Activated CD4-positive, alpha-beta memory T cell treated with anti-CD3 and anti-CD28 coated beads, Interleukin-2, amount 10 ng/mL, durations not matched to agents 7 days and 5 days (primary cell): ENCODE measurements at places on chromosomes 16 and 17.

DNA sequence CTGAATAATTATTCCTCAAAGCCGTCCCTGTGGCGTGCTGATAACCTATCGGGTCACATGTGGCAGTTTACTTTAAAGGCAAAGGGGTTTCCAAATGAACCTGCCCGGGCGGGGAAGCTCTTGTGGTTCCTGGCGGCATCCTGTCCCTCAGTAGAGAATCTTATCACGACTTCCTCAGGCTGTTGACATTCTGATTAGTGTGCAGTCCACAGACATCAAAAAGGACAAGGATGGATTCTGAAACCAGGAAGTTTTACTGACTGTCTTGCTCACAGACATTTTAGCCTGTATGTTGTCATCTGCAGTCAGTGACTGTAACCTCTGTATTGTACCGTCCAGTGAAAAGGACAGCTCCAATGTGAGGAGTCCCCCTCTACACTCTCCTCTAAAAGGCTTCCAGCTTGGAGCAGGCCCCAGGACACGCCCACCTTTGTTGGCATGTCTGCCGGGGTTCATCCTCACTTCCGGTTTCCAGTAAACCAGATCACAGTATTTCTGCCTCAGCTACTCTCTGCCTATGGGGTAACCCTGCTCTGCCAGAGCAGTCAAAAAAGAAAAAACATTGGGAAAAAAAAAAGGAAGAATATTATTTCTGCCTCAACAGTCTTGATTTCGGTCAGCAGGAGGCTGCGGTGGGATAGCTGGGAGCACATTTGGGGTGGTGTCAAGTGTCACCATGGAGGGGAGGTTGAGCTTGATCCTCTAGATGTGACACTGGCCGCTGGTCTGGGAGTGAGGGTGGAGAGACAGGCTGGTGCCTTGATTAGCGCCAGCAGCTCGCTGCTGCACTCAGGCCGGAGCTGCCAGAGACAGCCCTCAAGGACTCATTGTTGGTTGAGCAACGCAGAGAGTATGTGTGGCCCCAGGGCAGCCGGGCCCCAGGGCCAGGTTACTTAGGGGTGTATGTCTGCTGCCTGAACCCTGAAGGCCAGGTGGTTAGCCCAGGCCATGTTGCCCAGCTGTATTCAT lies 89.0 kb upstream of the DNAH17 start:
- DNase-seq: peak; percentile 70

- DNase-seq: no peak
These were observed 71.0 kb downstream of the RBBP6 start for GRCh38 chr16:24610416-24610755.

DNA sequence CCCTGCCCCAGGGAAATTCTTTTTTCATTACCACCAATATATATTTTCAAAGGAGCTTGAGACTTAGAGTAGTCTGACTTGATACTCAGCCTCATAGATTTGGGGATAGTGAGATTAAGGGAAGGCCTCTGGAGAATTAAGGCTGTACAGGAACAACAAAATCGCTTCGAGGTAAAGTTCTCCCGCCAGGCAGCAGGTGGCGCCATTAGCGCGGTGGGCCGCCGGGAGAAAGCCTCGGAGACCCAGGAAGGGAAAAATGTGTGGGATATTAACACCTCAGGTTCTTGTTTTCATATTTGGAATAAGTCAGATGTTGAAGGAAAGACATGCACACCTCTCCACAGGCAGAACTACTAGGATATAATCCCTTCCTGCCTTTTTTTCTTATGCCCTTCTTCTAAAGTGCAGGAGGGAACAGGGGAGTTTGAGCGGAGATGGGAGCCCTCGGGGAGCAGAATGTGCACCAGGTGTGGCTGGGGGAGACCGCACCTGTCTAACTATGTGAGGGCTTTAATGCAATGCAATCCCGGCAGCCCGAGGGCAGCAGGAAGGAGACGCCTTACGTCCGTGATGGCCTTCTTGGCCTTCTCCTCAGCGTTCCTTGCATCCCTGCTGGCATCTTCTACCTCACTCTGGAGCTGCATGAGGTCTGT lies 25.9 kb downstream of the MYH3 start:
- DNase-seq: peak; percentile 24

DNA sequence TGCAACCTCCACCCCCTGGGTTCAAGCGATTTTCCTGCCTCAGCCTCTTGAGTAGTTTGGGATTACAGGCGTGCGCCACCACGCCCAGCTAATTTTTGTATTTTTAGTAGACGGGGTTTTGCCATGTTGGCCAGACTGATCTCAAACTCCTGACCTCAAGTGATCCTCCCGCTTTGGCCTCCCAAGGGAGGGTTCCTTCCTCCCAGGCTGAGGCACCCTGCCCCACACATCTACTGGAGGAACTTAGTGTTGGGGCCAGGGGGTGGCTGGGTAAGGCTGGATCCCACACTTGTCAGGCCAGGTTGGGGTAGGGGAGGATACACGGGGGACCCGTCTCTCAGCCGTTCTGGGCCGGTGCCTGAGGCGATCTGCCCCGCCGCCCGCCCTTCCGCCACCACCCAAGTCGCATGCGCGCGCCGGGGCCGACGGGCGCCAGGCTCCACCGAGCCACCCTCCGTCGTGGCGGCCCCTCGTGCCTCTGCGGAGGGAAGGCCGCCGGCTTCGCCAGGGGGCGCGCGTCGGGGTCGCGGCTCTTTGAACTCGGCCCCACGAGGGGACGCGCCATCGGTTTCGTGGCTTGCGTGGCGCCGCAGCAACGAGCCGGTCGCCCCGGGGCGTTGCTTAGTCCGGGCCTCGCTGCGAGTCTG lies 15.9 kb downstream of the GRB7 start:
- DNase-seq: peak; percentile 62

DNA sequence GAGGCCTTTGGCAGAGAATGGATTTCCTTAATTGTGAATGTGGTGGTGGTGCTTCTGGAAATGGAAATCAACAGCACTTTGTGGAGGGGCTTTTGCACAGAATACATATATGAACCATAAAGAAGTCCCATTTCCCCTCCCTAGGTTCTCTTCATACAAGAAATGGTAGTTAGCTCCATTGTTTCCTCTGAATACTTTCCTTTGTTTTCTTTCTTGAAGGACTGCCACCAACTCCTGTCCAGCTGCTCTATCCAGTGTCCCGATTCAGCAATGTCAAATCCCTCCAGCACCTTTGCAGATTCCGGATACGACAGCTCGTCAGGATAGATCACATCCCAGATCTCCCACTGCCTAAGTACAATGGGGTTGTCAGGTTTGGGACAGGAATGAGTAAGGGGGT lies 33.2 kb upstream of the ARHGAP23 start:
- no peak for DNase-seq

DNA sequence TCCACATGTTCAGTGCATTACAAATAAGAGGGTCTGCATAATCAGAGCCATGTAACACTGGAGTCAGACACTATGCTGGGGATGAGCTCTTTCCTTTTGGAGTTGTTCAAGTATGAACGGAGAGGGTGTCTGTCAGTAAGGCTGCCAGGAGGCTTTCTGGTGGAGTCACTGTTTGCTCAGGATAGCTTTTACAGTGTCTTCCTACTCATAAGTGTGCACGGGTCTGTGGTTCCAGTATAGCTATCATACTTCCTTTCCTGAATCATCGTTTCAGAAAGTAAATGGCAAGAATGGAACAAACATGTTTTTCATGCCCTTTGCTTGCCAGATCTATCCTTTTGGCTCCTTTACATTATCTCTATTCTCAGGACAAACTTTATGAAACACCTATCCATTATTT lies 152.7 kb upstream of the CDH11 start:
- no peak for DNase-seq

GRCh38 chr16:72060405-72060804 lies 2.6 kb upstream of the HPR start:
- no peak for DNase-seq

- DNase-seq: peak; percentile 57
These were observed 22.1 kb downstream of the FCSK start for GRCh38 chr16:70476272-70477020.

DNA sequence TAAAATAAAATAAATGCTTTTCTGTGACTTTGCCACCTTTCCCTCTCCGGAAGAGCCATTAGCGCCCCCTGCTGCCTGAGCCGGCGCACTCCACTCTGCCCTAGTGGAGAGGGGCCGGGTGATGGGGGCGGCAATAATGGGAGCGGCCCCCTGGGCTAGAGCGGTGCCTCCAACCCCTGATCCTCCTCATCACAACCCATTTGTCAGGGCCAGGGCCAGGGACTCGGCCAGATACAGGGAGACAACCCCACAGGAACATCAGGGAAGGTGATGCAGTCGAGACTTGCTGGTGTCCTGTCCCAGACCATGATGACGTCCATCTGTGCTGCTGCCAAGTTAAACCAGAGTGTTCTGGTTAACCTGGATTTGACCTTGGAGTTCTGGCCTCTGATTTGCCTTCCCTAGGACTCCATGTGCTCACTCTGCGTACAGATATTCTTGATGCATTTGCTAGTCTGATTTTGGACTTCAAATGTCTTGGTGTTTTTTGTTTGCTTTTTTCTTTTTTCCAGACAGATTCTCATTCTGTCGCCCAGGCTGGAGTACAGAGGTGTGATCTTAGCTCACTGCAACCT lies 46.1 kb upstream of the BPTF start:
- DNase-seq: peak; percentile 23

DNA sequence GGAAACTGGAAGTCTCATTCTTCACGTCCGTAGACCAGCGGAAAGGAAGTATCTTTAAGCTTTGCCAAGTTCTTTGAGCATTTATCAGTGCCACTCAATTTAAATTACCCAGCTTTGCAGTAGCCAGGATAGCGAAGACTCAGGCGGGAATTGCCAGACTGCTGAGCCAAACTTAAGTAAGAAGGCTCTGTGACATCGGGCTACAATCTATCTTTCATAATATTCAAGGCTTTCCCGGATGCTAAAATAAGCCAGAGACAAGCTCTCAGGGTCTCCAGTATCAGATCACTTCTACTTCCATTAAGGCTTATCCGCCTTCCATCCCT lies 436 bp upstream of the BRIP1 start:
- no peak for DNase-seq

DNA sequence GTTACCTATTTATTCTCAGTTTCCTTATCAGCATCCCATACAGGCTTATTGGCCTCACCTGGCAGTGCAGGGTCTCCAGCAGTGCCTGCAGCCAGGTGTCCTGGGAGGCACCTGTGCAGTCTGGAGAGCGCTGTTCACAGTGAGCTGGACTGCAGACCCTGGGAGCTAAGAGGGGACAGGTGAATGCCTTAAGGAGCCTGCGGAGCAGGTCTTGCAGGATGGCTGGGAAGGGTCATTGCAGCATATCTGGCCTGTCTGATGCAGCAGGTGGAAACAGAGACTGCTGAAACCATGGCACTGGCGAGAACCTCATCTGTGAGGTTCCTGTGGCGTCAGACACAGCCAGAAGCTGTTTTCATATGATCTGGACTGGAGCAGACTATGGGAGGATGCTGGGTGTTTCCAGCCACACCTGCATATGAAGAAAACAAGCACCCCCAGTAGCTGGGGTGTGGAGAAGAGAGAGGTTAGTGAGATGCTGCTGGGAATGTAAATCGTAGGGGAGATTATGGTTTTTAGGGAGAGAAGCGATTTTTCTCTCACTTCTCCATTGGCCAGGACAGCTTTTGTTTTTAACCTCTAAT lies 77.0 kb downstream of the NTN1 start:
- no peak for DNase-seq

GRCh38 chr16:75343286-75343685 lies 90.0 kb downstream of the CFDP1 start:
- DNase-seq: no peak

- DNase-seq: no peak
These were observed 188.6 kb downstream of the DNAH9 start for GRCh38 chr17:11786711-11787438.

GRCh38 chr16:86227801-86228200 lies 282.5 kb upstream of the FOXF1 start:
- DNase-seq: no peak

GRCh38 chr17:65362826-65363225 lies 198.6 kb downstream of the AXIN2 start:
- no peak for DNase-seq

- DNase-seq: no peak
These were observed 38.9 kb upstream of the SMPD3 start for GRCh38 chr16:68487203-68487514.

DNA sequence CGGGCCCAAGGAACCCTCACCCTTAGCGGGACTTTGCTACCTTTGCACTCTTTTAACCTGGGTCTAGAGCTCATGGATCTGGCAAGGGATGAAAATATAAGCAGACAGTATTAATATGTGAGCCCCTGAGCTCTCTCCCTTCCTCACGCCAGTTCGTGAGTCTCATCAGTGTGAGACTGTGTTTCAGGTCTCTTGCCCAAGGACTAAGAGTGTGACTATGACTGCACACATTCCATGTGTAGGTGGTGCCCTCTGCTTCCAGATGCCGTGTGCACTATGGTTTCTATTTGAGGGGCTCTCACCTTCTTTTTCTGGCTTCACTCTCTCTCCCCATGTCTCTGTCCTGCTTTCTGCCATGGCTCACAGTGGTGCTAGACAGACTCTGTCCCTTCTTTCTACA lies 40.5 kb downstream of the DHRS7B start:
- no peak for DNase-seq

DNA sequence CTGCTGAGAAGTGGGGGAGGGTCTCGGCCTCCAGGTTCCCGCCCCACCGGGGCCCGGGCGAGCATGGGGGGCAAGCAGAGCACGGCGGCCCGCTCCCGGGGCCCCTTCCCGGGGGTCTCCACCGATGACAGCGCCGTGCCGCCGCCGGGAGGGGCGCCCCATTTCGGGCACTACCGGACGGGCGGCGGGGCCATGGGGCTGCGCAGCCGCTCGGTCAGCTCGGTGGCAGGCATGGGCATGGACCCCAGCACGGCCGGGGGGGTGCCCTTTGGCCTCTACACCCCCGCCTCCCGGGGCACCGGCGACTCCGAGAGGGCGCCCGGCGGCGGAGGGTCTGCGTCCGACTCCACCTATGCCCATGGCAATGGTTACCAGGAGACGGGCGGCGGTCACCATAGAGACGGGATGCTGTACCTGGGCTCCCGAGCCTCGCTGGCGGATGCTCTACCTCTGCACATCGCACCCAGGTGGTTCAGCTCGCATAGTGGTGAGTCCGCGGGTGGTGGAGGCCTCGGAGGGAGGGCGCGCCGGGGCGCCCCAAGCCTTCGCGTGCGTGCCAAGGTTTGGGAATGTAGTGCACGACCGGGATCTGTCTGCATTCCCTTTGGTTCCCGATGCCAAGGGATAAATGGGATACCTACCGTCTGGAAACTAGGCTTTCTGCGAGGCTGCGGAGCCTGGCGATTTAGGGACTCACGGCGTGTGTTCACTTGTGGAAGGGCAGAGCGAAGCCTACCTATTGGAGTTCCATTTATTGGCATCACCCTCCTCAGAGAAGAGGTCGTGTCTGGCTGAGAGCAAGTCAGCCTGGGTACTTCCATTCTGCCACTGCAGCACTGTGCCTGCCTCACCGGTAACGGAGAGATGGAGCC lies 1.0 kb downstream of the ZNRF1 start:
- DNase-seq: peak; percentile 68
